ENCODE measurements at places on chromosomes 3 and 15.

GRCh38 chr3:146625186-146625775, 20.1 kb upstream of the PLSCR5 start:
- no peak for DNase-seq

DNA sequence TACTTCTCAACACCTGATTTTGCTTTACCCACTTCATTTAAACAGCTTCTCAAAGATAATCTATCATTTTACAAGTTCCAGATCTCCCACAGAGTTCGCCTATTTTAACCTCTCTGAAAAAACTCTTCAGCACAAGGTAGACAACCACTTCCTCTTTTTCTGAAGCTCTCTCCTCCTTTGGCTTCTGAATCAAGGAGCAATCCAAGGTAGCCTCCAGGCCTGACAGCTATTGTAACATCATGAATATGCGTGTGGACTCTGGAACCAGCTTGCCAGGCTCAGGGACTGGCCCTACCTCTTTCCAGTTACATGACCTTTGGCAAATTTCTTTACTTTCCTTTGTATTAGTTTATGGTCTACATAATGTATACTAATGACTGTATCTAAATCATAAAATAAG, 405.9 kb upstream of the ZNF385D start:
- DNase-seq, result no peak

- DNase-seq, result no peak
Measured at GRCh38 chr3:57953576-57953975, 54.6 kb upstream of the FLNB start.

DNA sequence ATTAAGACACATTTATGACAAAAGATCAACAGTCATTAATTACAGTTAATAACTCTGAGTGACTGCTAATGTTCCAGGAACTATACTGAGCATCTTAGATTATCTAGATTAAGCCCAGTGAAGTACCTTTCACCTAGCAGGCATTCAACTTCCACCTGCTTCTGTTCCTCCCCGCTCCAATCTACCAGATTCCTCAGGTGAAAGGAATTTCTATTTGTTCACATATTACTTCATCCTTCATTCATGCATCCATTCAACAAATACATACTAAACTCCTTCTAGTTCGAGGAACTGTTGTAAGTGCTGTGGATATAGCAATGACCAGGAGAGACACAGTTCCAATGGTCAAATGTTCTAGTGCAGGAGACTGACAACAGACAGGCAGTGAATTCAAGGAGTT, 139.3 kb downstream of the FILIP1L start:
- DNase-seq, result no peak

GRCh38 chr15:101056366-101057334, 137.5 kb downstream of the LRRK1 start:
- no peak for DNase-seq

GRCh38 chr3:179739816-179740594, 87.2 kb downstream of the USP13 start:
- DNase-seq, result no peak

GRCh38 chr15:92910451-92910850, 10.3 kb downstream of the CHD2 start:
- DNase-seq, result no peak

DNA sequence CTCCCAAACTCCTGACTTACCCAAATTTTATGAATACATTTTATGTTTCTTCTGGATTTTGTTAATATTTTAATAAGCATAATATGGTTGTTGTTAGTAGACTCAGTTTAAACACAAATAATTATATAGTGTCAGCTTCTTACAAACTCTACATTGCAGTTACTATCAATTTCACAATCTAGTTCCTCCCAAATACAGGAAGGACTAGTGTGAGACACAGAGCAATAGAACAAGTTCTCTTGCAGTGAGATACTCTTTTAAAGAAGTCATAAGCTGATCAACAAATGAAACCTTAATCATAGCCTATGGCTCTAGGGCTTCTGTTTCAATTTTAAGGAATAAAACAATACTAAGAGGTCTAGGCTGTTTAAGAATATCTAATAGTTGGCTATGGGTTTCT, 86.1 kb downstream of the SAMMSON start:
- no peak for DNase-seq

- no peak for DNase-seq
Measured at GRCh38 chr15:100841426-100841825, 38.2 kb upstream of the ALDH1A3 start.

DNA sequence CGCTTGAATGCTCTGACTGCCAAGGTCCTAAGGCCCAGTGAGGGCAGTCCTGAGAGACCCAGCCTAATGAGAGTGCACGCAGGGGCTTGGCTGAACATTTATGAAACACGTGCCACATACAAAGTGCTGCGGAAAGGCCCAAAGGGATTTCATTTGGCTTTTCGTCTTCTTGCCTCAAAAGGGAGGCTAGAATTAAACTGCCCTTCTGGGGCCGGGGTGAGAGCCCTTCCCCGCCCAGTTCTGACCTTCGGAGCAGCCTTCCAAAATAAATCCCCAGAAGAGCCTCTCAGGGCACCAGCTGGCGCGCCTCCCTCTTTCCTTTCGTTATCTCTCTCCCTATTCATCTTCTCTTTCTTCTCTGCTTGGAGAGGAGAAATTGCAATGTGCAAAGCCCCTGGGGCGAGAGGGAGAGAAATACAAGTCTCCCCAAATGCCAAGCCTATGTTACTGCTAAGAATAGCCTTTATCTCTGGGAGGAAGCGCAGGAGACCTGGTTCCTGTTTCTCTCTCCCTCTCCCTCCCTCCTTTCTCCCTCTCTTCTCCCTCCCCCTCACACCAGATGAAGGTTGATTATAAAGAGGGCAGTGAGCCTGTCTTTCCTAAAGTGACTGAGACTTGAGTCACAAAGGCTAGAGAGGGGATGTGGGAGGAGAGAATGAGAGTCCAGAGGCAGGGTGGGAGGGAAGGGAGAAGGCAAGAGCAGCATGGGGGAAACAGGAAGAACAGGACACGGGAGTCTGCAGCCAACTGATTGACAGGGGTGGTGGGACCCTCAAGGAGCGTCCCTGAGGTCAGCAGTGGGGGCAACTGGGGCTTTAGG, 36.7 kb upstream of the NDUFB4 start:
- DNase-seq, result peak; percentile 78

DNA sequence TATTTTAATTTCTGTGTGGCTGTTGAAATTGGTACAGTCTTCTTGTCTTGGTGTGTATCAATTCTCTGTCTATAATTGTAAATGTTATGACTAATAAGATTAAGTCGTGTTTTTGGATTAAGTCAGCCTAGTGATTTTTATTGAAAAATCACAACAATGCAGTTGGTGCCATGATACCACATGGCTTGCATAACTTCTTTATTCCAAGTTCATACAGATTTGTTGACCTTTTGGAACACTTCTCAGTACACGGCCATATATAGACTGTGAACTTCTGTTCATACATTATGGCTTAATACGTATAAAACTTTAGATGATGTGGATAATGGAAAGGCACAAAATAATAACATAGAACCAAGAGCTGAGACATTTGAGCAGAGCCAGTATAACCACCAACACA, 121.2 kb upstream of the NAALADL2 start:
- DNase-seq, result no peak

- DNase-seq, result peak; percentile 72
Measured at GRCh38 chr3:23810343-23811184, 4.8 kb downstream of the UBE2E1 start.

- DNase-seq, result no peak
Measured at GRCh38 chr15:50940506-50940905, 32.0 kb downstream of the AP4E1 start.

- no peak for DNase-seq
Measured at GRCh38 chr3:32817257-32817557, 590 bp upstream of the TRIM71 start.

DNA sequence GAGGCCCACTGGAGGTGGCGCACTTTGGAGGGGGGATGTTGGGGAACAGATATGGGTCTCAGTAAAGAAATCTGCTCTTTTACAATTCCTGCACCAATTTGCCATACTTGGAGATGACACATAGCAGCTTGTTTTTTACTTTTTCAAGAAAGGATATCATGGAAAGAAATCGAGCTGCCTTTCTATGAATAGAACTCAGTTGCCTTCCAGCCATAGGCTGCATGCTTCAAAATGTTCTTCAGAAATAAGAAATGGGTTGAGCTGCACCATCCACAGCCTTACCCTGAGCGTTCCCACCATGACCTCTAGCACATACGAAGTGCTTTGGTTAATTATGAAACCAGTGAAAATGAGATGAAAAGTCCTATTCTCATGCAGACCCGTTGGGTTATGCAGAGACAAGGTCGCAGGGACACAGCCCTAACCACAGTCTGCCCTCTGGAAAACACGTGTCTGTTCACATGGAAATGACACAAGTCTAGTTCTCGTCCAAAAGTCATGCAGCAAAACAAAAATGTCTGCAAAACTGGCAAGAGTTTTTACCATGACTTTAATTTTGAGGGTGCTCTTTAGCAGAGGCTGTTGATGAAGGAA, 36.3 kb downstream of the NGRN start:
- DNase-seq, result no peak

GRCh38 chr15:26590676-26591075, 182.2 kb downstream of the GABRB3 start:
- DNase-seq, result peak; percentile 35

DNA sequence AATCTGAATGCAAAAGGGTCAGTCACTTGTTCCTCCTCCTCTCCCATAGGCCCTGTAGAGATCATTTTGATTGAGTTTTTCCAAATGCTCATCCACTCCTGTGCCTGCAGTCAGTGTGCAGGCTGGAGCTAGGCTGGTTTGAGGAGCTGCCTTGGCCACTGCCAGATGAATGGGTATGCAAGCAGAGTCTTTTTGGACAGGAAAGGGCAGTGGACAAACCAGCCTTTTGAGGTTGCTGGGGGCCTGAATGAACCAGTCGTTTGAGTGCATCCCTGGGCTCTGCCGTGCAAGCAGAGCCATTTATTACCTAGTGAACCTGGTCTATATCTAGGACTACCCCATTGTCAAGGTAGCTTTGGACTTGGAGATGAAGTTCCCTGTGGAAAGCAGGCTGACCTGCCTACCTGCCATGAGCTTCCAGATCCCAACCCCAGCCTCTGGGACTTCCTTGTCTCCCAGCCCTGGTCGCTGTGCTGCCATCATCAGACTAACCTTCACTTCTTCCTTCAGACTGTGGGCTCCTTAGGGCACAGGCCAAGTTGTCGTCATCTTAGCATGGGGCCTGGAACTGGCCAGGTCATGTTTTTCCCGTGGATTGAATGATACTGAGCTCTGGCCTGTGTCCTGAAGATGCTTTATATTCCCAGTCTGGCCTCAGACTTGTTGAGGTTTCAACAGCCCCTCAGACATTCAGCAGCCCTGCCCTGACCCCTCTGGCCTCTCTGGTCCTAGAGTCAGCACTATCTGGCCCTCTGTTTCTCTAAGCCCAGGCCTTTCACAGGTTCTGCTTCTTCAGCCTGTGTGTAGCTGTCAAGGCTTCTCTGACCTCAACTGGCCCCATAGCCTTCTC, 55.5 kb upstream of the PRR23C start:
- DNase-seq, result no peak

DNA sequence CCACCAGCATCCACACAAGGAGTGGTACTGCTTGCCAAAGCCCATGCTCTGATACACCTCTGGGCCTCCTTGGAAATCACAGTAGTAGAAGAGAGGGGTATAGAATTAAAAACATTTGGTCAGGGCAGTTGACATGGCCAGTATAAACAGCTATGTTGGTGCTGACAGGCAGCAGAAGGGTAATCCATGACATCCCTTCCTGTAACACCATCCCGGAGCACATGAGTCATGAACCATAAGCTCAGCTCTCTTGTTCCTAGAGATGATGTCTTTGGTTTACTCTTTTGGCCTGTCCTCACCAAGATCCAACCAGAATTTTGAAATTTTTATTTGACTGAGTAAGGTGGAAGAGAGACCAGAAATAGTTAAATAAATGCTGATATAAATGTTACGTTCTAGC, 132.6 kb upstream of the CTDSPL start:
- no peak for DNase-seq

- no peak for DNase-seq
Measured at GRCh38 chr3:37994639-37994972, 4.0 kb downstream of the VILL start.

GRCh38 chr3:136667081-136667480, 85.1 kb downstream of the STAG1 start:
- DNase-seq, result no peak

- DNase-seq, result no peak
Measured at GRCh38 chr3:72768481-72768880, 79.8 kb downstream of the SHQ1 start.

- no peak for DNase-seq
Measured at GRCh38 chr3:99637016-99637367, 1.4 kb upstream of the COL8A1 start.

- DNase-seq, result no peak
Measured at GRCh38 chr3:177250151-177250550, 52.9 kb upstream of the TBL1XR1 start.

GRCh38 chr3:52246264-52246620, 683 bp downstream of the PPM1M start:
- no peak for DNase-seq

DNA sequence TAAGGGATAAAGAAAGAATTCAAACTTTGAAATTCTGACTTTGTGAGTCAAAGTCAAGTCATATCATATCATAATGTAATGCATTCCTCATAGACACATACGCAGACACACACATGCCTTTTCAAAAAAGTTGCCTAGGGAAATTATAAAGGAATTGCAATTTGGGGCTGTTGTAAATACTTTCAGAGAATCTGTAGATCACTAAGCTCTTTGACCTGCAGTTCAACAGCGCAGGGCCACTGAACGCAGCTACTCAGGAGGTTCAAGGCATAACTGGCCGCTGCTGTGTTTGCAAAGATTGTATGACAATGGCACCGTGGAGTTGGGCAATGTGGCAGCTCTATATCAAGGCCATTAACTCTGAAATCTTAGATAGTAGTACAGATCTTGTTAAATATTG, 188.4 kb upstream of the THRB start:
- DNase-seq, result no peak

- DNase-seq, result no peak
Measured at GRCh38 chr15:67061811-67062368, 3.5 kb upstream of the SMAD3 start.

DNA sequence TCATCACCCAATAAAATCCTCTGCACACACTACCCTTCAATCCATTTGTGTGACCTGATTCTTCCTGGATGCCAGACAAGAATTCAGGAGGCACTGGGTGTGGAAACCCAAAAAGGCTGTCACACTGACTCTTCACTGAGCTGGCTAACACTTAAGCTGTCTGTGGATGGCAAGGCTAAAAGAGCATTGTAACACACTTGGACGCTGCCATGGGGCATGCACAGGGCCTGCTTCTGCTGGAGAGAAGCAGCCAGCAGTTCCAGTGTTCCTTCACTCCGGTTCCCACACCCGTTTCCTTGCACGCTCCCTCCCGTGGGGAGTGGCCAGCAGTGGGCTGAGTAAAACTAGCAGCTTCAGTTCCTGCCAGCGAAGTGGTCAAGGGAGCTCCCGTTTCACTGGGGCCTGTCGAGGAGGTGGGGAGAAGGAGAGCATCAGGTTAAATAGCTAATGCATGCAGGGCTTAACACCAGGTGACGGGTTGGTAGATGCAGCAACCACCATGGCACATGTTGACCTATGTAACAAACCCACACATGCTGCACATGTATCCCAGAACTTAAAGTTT, 737.1 kb downstream of the FHIT start:
- DNase-seq, result no peak

All from left ventricle myocardium superior (tissue), 1 donor.